Activated CD4-positive, alpha-beta T cell treated with anti-CD3 and anti-CD28 coated beads, Interleukin-2, amount 10 ng/mL, durations not matched to agents 7 days and 5 days (primary cell): ENCODE measurements at places on chromosomes 7 and 10. TPM values are rescaled to one million over a fixed set of nuclear protein-coding genes. Genes with fewer than 3 reads are reported as not detected.
A peak's percentile ranks its signal among the peaks of the same experiment; 100 is the strongest.

- DNase-seq = peak; percentile 61
These were observed 172.6 kb upstream of the TNRC18 start for GRCh38 chr7:5596046-5596895.

GRCh38 chr7:44230286-44230685 lies 29.5 kb downstream of the YKT6 start:
- no peak for DNase-seq

DNA sequence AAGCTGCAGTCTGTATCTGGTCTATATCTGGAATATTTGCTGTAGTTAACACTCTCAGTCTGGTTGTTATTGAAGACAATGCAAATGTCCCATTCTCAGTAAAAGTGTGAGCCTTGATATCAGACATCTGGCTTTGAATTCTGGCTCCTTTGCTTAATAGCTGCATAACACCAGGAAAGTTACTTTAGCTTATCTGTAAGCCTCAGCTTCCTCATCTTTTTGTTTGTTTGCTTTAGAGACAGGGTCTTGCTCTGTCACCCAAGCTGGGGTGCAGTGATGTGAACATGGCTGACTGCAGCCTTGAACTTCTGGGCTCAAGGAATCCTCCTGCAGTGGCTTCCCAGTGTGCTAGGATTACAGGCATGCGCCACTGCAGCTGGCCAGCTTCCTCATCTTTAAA lies 41.3 kb downstream of the CNNM2 start:
- no peak for DNase-seq

DNA sequence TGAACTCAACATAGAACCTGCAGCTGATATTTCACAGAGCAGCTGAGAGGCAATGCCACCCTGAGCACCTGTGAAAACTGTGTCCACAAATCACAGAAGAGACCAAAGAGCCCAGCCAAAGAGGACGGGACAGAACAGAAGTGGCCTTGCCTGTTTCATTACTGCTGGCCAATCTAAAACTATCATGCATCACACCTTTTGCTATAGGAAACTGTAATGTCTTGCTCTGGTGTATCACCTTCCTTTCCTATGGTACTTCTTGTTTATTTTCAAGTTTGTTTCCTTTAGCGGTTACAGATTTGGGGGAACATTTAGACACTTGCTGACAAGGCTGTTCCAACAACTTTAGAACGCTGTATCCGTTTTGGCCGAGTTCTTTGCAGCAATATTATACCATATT lies 80.3 kb downstream of the PIP4K2A start:
- no peak for DNase-seq

GRCh38 chr10:37707829-37708578 lies 149.4 kb downstream of the ZNF248 start:
- no peak for DNase-seq

DNA sequence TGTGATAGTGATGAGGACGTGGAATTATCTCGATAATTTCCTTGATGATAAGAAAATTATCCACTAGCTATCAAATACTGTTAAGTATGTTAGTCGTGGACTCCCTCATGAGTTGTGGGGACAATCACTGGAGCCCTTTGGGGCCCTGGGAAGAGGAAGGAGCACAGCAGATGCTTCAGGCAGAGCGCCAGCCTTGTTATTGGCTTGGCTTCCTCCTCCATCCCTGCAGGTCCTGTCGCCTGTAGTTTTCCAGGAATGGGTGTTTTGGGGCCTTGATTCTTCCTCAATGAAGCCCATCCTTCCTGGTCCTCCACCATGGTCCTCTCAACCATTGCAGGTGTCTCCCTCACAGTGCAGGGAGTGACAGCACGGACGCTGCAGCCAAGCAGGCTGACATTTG lies 32.5 kb upstream of the ZNF32 start:
- no peak for DNase-seq

DNA sequence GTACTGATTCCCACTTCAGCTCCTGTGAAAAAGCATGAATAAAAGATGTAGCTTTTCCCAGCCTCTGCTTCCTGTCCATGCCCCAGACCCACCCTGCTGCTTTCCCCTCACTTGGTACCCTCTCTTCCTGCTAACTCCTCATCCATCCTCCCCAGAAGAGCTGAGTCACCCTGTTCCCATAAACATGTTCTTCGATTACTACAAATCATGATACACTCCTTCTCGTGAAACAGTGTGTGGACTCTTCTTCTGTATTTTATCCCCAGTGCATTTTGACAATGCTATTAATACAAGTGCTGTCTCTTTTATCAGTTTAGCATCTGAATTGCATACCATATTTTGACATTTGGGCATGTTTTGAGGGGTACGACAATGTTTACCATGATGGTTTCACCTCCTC lies 45.8 kb upstream of the SORBS1 start:
- DNase-seq = no peak

DNA sequence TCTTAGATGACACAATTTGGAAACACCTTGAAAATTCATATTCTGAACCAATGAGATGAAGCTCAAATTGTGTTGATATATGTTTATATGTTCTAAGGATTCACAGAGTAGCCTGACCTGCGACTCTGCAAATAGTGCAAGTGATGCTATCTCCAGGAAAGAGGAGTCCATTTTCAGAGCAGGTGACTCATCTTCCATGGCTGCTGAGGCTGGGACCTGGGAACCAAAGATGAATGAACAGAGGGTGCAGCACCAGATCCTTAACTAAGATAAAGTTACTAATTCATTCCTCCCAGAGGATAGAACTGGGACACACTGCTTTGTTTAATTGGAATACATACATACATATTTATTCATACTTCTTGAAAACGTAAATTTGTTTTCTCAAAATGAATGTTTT lies 240.6 kb upstream of the SEMA3C start:
- no peak for DNase-seq

FAM25A gene
- total RNA-seq = not detected

ADARB2 gene
- 0.30 TPM for total RNA-seq

APBB1IP gene
- total RNA-seq = 92.2 TPM
